Left renal cortex interstitium (tissue), 4 donors: ENCODE measurements at places on chromosomes 5 and 9. TPM values are rescaled to one million over a fixed set of nuclear protein-coding genes. Genes with fewer than 3 reads are reported as not detected.

SPATA31E1 gene
- polyA plus RNA-seq: 0.03 TPM

FRRS1L gene
- polyA plus RNA-seq: 2.4 TPM

SH3PXD2B gene
- polyA plus RNA-seq: 31.5 TPM

PCDHGA4 gene
- polyA plus RNA-seq: 2.4 TPM
